ENCODE measurements at places on chromosomes 1 and 21.

- no peak for DNase-seq
These were observed 106.1 kb downstream of the APP start for GRCh38 chr21:26064506-26064905.

DNA sequence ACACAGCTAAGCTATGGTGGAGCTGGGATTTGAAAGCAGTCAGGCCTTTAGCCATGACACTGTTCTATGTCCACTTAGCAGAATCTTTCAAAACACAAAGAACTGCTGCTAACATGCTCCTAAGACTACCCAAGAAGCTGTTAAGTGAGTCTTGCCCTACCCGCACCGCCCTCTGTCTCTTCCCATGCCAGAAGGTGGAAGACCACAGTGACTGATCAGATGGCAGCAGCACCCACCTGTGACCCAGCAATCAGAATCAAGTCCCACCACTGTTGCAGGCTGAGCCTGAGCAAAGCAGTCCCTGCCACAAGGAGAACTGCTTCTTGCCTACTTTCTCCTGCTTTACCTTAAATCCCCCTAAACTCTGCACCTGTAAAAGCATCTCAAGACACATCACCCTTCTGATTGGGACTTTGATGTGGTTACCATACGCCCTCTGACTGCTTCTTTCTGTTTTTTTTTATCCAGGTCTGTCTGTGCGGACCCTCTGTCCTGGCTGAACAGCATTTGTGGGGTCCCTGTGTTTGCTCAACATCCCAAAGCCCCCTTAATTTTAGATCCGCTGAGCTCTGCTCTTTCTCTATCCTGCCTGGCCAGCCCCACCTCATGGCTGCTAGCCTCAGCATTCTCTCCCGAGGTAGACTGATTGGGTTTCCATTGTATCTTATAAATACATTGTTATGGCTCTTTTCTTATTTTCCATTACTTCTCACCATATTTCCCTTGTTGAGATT is 16.0 kb downstream of the IRF2BP2 start:
- no peak for DNase-seq

- DNase-seq = no peak
These were observed 676.0 kb downstream of the PLA2G4A start for GRCh38 chr1:187504779-187505178.

DNA sequence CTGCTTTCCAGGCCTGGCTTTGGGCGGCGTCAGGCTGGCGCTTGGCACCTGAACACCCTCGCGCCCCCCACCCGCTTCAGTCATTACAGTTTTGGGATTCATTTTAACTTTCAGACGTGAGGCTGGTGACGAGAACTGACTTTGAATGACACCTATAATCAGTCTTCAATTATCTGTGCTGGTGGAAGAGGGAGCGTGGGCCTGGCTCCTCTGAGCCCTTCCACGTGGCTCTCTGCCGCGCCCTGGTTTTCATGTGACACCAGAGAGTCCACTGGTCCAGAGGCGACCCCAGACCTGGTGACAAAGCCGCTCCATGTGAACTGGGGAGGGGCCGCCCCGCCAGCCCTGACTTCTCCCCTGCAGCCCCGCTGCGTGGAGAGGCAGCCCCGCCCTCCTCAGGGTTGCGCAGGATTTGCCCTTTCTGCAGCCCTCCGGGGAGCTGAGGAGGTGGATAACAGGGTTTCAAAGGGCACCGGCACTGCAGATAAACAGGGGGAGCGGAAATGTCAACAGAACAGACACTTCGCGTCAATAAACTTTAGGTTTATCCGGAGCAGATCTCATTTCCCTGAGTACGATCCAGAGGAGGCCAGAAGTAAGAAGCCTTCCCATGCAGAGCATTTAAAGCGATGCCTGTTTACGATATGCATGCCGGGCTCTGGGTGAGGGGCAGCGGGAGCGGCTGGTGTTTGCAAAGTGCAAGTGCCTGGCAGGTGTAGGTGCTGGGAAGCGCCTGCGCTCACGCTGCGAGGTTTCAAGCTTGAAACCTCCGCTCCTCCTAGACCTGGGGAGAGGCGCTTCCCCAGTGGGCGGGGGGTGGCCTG is 56.4 kb downstream of the AJAP1 start:
- DNase-seq = peak; percentile 30

DNA sequence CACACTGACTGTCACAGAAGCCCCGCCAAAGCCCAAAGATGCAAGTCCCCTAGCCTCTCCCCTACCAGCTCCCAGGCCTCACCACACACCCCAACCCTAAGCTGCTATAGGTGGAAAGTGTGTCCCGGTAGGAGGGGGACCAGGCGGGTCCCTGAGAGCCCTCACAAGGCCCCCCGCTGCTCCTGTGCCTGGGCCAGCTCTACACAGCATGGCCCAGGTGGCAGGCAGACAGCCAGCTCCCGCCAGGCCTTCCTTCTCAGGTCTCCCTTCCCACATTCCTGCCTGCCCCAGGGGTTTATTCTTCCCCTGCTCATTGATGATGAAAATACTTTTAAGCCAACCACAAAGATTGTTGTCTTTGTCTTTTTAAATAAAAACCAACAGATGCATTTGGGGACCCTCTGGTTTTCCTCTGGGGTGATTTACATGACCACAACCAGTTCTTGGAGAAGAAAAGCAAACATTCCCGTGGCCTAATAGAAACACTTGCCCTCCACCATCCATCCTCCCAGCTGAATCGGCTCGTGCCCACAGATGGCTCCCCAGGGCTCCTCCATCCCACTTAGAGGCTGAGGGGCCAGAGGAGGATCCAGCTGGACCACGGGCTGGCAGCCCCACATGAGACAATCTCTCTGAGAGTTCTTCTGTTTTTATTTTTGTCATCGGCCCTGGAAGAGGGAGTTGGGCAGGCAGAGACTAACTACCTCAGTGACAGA is 93.1 kb downstream of the DMRTB1 start:
- no peak for DNase-seq

DNA sequence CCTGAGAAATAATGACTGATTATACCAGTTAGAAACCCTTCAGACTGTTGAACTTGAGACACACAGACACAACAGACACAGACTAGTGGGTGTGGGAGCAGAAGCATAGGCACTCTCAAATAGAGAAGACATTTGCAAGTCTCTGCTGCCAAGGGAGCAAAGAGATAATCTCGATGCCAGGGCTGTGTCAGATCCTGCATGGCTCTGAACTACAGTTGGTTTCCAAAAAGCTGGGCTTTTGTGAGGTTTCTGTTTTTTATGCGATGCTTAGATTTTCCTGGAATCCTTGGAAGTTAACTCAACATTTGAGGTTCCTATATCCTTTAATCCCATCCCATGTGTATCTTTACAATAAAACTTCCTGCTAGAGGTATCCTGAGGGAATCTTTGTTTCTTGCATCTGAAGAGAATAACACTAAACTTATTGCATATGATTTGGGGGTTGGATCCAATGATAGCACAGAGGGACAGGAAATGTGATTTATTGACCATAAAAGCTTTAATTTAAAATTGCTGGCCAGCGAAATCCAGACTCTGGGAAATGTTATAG is 236.4 kb downstream of the SPATA17 start:
- DNase-seq = no peak

GRCh38 chr1:242525360-242525722 is 844 bp upstream of the PLD5 start:
- no peak for DNase-seq

DNA sequence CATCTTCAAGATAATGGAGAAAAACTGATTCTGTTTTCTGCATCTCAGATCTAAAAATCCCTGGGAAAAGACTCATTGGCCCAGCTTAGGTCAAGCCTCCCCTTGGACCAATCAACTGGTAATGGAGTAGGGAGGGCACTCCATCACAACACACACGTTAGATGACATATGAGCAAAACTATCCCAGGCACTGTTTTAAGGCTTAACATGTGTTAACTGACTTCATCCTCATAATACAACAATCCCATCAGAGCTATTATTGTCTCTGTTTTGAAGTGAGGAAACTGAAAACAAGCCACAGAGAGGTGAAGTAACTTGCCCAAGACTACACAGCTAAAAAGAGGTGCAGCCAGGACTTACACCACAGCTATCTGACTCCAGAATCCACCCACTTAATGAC is 14.7 kb upstream of the CITED4 start:
- DNase-seq = no peak

- peak; percentile 32 for DNase-seq
These were observed 62.9 kb downstream of the RIPK4 start for GRCh38 chr21:41703857-41704501.

- DNase-seq = no peak
These were observed 55.2 kb upstream of the WDR26 start for GRCh38 chr1:224489534-224490365.

DNA sequence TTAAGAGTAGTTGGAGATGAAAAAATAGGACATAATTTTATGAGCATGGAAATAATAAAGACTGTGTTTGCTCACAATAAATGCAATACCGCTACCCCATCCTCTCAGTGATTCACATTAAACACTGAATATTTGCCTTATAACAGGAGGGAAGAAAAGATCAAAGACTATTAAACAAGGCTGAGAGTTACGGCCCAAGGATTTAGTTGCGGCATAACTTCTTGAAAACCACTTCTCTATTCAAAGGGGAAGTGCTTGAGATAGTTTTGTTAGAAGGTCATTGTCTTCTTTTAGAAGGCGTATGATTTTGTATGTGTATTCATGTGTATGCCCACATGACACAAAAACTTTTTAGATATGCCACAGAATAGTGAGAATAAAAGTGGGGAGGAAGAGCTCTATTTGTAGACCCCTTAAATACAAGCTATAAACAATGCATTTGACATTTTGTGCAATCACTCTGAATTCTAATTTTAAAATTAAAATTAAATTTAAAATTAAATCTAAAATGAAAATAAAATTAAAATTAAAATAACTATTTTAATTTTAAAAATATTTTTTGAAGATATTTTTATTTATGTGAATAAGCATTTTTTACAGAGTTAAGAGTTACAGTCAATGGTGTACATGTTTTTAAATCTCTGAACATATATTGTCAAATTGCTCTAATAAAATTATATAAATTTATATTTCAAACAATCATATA is 986.6 kb upstream of the ADAMTS5 start:
- no peak for DNase-seq

DNA sequence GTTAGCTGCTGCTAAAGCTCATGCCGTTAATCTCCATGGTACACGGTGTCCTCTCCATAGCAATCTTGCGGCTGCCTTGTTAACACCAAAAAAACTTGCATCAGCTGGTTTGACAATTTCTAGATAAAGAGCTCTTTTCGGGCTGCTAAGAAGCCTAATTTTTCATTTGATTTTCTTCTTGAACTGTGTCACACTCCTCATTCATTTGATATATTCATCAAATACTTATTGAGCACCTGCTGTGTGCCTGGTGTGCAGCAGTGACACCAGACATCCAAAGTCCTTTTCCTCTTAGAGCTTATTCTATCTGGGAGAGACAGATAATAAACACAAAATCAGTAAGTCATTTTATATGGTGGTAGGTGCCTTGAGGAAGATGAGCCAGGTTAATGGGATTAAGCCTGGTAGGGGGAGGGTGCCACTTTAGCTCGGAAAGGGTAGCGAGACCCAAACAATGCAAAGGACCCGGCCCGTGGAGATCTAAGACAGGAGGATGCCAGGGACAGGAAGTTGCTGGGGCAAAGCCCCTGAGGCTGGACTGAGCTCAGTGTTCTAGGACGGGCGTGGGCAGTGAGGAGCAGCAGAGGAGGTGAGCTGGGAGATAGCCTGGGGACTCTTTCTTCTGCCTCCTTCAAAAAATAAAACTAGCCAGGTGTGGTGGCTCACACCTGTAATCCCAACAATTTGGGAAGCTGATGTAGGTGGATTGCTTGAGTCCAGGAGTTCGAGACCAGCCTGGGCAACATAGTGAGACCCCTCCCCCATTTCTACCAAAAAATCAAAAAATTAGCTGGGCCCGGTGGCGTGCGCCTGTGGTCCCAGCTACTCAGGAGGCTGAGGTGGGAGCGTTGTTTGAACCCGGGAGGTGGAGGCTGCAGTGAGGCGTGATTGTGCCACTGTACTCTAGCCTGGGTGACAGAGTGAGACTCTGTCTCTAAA is 50.7 kb upstream of the LGALS8 start:
- DNase-seq = no peak

- peak; percentile 79 for DNase-seq
These were observed 10.7 kb downstream of the OPTC start for GRCh38 chr1:203504400-203505250.

GRCh38 chr1:11473491-11474034 is 5.4 kb upstream of the DISP3 start:
- DNase-seq = no peak

DNA sequence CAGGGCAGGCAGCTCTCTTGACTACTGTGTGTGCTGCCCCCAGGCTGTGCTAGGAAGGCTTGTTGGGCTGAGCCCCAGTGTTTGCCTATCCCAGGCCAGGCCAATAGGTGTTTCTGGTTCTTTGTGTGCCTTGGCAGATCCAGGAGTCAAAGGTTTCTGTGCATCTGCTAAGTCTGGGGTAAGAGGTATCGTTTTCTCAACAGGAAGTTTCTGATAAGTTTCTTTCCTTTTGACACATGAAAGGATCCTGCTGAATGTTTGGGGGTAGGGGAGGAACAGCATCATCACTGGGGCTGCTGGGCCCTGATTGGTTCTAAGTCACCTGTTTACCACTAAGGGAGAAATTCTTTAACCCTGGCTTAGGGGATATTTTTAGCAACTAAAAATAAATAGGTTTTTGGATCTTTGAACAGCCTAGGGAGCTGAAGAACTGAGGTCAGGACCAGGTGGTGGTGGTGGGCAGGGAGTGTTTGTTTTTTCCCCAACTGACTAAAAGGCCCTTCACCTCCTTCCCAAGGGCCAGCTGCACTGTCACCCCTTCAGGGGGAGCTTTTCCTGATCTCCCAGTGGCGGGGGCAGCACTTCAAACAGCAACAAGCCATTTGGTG is 85.1 kb downstream of the KCNN3 start:
- no peak for DNase-seq

- DNase-seq = no peak
These were observed 51.4 kb upstream of the COL6A2 start for GRCh38 chr21:46046471-46046870.

DNA sequence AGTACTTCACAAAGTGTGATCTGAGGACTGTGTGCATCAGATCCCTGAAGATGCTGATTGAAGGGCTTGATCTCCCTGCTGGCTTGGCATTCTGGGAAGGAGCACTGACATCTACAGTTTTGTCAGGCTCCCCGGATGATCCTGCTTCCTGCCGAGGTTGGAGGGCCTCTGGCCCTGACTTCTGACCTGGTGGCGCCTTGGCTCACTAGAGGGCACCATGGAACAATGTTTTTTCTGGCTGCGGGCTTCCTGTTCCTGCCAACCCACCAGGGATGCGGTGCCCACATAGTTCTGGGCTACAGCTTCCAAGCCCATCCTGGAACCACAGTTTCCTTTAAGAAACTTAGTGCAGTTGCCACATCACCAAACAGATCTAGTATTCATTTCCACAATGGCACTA is 38.8 kb upstream of the RASAL2 start:
- DNase-seq = no peak

DNA sequence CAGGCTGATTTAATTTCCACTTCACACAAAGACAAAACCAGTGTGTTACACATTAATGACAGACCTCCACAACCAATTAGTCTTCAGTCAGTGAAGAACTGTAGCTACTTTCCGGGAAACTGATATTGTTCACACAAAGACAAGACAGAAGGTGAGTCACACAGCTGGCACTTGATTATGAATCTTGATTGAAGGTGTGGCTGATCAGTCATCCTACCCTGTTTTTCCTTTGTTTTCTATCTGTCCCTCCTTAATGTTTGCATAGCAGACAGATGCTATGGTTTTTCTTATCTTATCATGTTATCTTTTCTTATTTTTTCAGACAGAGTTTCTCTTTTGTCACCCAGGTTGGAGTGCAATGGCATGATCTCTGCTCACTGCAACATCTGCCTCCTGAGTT is 185.1 kb upstream of the GREM2 start:
- DNase-seq = no peak

- no peak for DNase-seq
These were observed 101.2 kb downstream of the INTS7 start for GRCh38 chr1:211933946-211934714.

- peak; percentile 73 for DNase-seq
These were observed 9.5 kb upstream of the KCNA2 start for GRCh38 chr1:110615548-110616130.
